ENCODE measurements at places on chromosomes 4 and X.

GRCh38 chr4:127313767-127314166 lies 319.0 kb upstream of the INTU start:
- DNase-seq: no peak

GRCh38 chr4:147219145-147219544 lies 261.8 kb upstream of the EDNRA start:
- DNase-seq: no peak

DNA sequence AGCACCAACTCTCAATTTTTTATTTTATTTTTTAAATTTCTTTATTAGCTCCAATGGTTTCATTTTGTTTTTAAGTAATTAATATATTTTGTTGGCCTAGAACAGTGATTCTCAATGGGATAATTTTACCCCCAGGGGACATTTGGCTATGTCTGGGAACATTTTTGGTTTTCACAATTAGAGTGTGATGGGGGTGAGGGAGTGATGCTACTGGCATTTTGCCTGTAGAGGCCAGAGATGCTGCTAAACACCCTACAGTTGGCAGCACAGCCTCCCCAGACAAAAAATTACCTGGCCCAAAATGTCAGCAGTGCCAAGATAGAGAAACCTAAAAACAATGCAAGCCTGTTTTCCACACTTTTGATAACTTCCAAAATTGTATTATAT lies 64.6 kb downstream of the HHIP start:
- DNase-seq: no peak

DNA sequence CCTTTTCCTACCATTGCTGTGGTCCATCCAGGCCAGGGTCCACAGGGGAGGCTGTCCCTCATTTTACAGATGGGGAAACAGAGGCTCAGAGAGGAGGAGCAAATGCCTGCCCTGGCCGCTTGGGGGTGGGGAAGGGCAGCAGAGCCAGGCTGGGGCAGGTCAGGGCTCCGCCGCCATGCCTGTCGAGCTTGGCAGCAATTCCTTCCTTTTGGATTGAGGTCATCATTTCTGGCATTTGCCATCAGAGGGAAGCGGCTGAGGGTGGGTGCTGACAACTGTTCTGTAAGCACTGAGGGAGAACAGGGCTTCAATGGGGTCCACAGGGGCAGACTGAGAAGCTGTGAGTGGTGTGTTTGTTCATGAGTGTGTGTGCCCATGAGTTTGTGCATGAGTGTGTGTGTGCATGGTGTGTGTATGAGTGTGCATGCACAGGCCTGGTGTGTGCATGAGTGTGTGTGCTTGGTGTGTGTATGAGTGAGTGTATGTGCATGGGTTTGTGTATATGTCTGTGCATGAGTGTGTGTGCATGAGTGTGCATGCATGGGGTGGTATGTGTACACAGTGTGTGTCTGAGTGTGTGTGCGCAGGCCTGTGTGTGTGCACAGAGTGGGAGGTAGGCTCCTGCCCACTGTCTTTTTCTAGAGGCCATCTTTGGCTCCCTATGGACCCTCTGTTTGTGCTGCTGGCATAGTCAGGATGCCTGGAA lies 115.2 kb downstream of the SORCS2 start:
- DNase-seq: no peak

GRCh38 chr4:33658971-33659370 lies 2585.3 kb downstream of the ARAP2 start:
- DNase-seq: no peak

DNA sequence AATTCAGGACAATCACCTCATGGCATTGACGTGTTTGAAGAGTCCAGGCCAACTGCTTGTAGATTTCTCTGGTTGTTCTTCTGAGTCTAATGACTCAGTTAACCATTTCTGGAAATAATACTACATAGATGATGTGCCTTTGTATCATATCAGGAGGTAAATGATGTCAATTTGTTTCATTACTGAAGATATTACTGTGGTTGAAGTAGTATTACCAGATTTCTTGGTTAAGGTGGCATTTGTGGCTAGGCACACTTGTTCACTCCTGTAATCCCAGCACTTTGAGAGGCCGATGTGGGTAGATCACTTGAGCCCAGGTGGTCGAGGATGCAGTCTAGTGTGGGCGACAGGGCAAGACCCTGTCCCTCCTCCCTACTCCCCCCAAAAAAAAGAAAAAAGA lies 15.7 kb downstream of the RPL9 start:
- no peak for DNase-seq

DNA sequence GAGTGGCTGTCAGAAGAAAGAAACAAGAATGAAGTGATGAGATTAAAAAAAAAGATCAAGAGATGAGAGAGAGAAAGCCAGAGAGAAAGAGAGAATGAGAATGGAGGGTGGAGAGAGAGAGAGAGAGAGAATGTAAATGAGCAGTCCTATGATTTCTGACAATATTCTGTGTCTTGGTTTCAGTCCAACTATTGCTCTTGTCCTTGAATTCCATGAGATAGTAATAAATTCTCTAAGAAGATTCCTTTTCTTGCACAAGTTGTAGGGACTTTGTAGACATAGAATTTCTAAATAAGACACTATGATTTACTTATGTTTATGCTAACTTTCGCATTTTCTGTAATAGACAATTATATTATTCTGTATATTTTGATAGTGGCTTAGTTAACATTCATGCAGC lies 149.6 kb upstream of the CTSO start:
- DNase-seq: no peak

- no peak for DNase-seq
Observed at GRCh38 chr4:111466811-111467604, 678.2 kb upstream of the FAM241A start.

DNA sequence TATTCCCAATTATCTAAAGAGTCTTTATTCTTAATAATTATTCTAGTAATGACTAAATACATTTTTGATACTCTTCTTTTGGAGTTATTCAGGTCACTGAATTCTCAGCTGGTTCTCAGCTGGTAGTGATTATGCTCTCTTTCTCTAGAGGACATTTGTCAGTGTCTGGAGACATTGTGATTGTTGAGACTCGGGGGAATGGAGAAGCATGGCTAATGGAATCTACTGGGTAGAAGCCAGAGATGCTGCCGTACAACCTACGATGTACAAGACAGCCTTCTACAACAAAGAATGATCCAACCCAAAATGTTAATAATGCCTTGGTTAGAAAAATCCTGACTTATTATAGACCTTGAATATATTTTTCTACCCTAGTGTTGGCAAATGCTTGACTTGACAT lies 149.2 kb upstream of the ANKRD50 start:
- no peak for DNase-seq

GRCh38 chrX:74461384-74461783 lies 40.1 kb downstream of the SLC16A2 start:
- no peak for DNase-seq

GRCh38 chr4:15883610-15884243 lies 54.8 kb downstream of the FGFBP1 start:
- DNase-seq: no peak

GRCh38 chrX:47221756-47222155 lies 3.3 kb downstream of the CDK16 start:
- no peak for DNase-seq

GRCh38 chrX:110248578-110248977 lies 69.3 kb downstream of the AMMECR1 start:
- DNase-seq: no peak

DNA sequence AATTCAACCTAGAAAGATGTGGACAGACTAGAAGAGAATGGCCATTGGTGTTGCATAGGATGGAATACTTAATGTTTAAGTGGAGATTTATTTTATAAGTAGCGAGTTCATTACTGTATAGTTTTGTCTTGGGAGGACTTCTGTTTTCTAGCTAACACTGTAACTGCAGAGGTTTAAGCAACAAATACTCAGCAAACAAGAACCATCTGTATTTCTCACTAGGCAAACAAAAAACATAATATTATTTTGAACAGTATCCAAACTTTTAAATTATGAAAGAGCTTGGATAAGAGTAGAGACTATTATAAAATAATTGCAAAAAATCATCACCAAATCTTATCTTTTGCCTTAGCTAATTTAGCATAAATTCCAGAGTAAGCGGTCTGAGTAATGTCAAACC lies 121.1 kb downstream of the GLRA3 start:
- no peak for DNase-seq

DNA sequence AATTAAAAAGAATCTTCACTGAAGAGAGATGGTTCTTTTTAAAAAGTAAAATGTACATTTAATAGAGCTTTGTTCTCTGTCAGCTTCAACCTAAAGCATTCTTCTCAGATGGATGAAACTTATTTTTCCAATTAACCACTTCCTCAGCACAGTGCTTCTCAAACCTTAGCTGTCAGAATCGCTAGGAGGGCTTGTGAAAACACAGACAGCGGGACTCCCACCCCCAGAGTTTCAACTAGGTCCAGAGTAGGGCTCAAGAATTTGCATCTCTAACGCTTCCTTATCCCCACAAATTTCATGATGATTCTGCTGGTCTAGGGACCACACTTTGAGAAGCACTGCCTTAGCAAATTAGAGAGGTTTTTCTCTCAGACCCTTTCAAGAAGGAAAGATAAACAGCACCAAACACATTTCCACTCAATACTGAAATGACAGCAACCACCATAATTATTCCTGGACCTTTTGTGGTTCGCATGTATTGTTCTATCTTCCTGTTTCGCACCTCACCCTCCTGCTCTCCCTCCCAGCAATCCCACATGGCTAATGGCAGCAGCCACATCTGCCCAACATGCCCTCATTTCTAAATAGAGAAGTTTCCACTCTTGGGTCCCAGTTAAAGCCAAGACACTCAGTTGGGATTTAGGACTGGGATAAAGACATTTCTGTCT lies 73.2 kb downstream of the ZNF827 start:
- no peak for DNase-seq

All from activated CD8-positive, alpha-beta memory T cell treated with anti-CD3 and anti-CD28 coated beads for 1 hour (primary cell).